ENCODE measurements at places on chromosomes 7 and 10.

DNA sequence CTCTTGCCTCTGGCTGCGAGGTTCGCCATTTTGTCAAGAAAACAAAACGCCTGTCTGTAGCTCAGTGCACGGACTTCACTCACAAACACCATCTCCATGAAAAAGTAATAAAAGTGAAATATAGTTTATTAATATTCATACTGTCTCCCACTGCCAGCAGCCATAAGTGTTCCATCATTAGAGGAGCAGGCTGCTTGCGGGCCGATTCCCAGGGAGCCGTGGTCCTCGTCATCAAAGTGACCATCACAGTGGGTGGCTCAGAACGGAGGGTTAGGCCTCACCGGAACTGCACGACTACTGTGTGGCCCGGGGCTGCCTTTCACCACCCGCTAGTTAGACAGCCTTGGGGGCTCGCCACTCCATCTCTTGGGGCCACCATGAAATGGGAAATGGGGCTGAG is 82.7 kb downstream of the HIPK2 start:
- DNase-seq: no peak

DNA sequence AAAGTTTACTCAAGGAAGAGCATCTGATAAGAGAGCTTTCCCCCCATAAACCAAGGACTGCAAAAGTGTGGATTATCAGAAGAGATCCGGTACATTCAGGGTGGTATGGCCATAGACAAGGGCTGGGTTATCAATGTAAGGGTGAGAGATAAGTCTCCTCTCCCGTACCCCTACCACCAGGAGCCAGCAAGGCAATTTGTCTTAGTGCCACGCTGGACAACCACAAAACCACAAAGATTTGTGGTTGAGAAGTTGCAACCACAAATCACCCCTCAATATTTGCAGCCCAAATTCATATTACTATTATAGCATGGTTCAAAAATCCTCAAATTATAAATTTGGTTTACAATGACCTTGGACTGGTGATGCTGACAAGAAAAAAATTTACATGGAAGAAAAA is 2.3 kb upstream of the ZSCAN25 start:
- no peak for DNase-seq

- DNase-seq: no peak
These were observed 573.9 kb upstream of the PCDH15 start for GRCh38 chr10:55374917-55375316.

GRCh38 chr7:2558629-2559282 is at the start of gene IQCE:
IQCE (plus strand) TSS chr7:2558979; CDS start chr7:2559182, 203 bp downstream.
- peak; percentile 83 for DNase-seq
